ENCODE measurements at places on chromosomes 6 and 20.

DNA sequence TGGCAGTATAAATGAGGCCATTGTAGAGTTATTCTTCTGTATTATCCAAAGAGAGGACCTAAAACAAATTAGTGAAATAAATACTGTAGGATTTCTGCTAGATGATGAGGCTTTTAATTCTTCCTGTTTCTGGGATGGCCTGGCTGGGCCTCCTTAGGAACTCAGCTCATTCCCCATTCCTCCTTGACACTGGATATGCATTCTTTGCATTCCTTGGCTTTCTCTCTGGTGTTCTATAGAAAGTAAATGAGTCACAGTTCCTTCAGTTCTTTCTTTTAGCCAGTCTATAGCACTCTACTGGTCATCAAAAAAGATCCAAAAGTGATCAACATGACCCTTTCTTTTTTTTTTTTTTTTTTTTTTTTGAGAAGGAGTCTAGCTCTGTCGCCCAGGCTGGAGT, 8.6 kb downstream of the OR10C1 start:
- DNase-seq: peak; percentile 4

DNA sequence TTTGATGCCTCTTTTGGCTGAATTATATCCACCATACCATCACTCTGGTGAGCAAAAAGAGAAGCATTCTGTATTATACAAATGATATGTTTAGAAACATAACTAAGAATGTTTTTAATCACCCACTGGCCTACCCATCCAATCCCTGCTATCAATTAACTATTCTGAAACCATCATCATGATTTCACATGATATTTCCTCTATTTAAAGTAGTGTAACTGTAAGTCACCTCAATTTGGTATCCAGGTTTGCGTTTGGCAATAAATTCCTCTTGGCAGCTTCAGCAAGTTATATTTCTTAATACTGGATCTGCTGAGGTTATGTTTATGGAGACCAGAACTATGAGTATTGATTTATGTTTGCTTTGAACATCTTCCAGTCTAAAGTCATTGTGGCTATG, 332.1 kb downstream of the UTRN start:
- DNase-seq: peak; percentile 47

GRCh38 chr6:101110814-101111213, 229.7 kb upstream of the ASCC3 start:
- DNase-seq: peak; percentile 49

GRCh38 chr6:43695215-43695966, 7.8 kb upstream of the MRPS18A start:
- DNase-seq: no peak

- no peak for DNase-seq
Observed at GRCh38 chr6:32355018-32355417, 16.7 kb downstream of the TSBP1 start.
